NCI-H1105 (cell line): ENCODE measurements at places on chromosomes 16 and 17.
A peak's percentile ranks its signal among the peaks of the same experiment; 100 is the strongest.

DNA sequence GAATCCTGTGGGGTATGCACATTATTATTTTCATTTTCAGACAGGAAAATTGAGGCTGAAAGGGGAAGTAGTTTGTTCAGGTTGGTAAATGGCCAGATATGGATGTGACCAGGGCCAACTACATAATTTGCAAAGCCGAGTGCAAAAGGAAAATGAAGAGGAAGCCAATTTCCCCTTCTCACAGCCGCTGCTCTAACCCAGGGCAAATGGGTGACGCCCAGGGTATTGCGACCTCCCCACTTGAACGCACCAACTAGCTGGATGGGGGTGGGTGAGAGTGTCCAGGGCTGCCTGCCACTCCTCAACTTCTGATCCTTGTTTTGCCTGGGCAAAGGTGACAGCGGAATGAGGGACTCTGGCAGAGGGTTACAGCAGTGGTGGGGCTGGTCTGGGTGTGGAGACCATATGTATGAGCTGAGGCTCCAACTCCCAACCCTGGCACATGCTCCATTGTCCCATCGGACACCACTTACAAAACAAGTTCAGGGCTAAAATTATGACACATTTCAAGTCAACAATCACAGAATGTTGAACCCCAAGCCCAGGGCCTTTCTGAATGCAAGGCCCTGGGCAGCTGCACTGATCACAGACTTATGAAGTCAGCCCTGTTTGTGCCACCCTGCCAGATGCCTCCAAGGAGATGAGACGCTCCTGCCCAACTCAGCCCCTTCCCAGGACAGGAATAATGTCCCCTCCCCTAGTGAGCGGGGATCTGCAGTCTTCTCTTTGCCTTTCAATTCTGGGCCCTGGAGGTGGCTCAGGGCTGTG is 1.7 kb downstream of the ANKRD40CL start:
- no peak for DNase-seq

- DNase-seq, result no peak
Observed at GRCh38 chr17:16938031-16938430, 33.9 kb downstream of the TNFRSF13B start.

GRCh38 chr16:88844419-88845036 is 12.2 kb downstream of the GALNS start:
- DNase-seq, result no peak

GRCh38 chr17:48294806-48295361 is 135.1 kb downstream of the SKAP1 start:
- no peak for DNase-seq

DNA sequence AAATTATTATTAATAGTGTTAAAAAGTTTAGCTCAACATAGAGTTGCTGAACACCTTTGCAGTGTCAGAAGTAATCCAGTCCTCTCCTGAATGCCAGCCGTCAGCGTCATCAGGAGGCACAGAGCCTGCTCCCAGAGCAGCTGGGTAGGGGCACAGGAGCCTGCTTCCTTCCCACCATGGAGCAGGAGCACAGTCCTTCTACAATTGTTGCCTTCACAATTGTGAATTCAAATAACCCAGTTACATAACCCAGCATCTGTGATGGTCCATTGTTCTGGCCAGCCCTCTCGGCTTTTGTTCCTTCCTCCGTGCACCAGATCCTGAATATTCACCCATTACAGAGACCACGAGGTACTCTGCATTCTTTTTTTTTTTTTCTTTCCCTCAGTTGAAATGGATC is 393.9 kb upstream of the MAF start:
- no peak for DNase-seq

GRCh38 chr16:68387301-68387700 is 61.0 kb downstream of the SMPD3 start:
- DNase-seq, result no peak

DNA sequence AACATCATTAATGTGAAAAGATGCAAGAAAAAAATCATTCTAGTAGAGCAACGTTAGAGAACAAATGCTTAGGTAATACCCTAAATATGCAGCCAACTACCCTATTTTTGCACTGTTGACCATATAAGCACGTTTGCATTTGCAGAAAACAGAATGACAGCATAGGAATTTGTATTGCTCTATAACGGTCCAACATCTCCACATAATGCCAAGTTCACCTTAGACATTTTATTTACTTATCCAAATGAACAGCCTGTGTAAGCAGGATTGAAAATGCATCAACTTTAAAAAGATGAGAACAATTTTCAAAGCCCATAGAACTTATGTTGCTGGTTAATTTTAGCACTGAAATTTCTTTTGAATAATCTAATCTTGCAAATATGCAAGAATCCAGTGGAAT is 19.1 kb upstream of the RSL1D1 start:
- no peak for DNase-seq

DNA sequence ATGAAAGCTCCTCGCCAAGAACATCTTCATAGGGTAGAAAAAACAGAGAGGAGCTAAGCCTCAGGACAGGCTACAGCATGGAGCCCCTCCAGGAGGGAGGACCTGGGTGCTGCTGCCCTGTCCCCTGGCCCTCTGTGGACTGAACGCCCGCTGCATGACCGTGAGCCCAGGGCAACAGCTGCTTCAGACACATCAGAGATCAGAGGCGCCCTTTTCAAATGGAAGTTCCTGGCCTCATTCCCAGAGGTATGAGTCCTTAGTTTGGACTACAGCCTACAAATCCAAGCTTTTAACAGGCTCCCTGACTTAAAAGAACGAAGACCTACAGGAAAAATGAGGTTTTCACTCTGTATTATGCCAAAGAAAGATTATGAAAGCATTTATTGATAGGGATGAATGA is 48.5 kb downstream of the ZNF18 start:
- DNase-seq, result no peak

- no peak for DNase-seq
Observed at GRCh38 chr17:80055597-80055996, 19.2 kb downstream of the CCDC40 start.

DNA sequence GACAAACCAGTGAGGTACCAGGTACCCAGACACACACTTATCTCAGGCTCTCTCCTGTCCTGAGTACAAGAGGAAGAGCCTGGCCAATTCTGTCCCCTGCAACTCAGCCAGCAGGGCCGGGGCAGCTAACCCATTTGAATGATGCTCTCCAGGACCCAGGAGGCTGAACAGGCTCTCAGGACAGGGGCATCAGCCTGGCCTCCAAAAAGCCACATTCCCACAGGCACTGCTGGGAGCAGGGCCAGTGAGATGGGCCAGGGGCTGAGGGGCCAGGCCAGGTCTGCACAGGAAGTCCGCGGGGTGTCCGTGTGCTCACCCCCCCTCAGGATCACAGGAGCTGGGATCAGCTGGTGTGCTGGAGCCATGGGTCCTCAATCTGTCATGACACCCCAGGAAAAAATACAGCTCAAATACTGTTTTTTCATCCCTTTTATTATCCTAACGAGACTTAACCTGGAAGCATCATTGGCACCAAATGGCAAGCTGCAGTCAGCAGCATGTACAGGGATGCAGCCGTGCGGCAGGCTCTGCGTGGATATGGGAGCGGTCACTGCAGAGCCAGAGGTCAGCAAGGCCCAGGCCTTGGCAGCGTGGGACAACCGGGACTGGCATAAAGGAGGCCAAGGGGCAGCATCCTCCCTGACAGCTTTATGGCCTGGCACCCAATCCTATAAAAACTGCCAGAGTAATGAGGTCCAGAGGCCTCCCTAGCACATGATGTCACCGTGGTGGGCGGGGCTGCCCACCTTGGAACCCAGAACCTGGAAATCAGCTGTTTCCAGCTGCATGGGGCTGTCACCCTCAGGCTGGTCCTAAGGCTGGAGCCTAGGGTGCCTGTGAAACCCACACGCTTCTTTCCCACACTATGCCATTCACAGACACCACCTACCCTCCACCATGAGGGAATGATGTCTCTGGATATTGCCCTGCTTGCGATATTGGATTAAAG is 276.7 kb downstream of the C16orf95 start:
- no peak for DNase-seq

- no peak for DNase-seq
Observed at GRCh38 chr17:72474719-72475477, 354.1 kb downstream of the SOX9 start.

DNA sequence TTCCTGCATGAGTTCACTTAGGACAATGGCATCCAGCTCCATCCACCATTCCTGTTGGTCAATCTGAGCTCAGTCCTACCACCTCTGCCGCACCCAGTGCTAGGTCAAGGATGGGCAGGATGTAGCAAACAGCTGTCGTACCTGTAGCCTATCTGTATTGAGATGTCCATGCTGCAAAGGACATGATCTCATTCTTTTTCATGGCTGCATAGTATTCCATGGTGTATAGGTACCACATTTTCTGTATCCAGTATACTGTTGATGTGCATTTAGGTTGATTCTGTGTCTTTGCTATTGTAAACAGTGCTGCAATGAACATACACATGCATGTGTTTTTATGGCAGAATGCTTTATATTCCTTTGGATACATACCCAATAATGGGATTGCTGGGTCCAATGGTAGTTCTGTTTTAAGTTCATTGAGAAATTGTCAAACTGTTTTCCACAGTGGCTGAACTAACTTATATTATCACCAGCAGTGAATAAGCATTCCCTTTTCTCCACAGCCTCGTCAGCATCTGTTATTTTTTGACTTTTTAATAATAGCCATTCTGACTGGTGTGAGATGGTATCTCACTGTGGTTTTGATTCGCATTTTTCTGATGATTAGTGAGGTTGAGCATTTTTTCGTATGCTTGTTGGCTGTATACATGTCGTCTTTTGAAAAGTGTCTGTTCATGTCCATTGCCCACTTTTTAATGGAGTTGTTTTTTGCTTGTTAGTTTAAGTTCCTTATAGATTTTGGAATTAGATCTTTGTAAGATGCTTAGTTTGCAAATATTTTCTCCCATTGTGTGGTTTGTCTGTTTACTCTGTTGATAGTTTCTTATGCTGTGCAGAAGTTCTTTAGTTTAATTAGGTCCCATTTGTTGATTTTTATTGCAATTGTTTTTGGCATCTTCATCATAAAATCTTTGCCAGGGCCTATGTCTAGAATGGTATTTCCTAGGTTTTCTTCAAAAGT is 7.2 kb upstream of the MRTFB start:
- no peak for DNase-seq

DNA sequence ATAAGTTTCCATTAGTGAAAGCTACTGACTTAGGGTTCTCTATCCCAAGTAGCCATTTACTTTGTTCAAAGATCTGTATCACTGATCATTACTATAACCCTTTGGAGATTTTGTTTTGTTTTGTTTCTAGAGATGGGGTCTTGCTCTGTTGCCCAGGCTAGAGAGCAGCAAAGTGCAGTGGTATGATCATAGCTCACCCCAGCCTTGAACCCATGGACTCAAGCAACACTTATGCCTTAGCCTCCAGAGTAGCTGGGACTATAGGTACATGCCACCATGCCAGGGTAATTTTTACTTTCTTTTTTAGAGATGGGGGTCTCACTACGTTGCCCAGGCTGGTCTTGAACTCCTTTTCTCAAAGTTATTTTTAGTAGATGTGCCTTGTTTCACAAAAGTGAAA is 154.7 kb downstream of the KCNJ2 start:
- DNase-seq, result no peak

- no peak for DNase-seq
Observed at GRCh38 chr17:63544467-63545301, 5.6 kb upstream of the DCAF7 start.

- no peak for DNase-seq
Observed at GRCh38 chr17:82342361-82343079, 9.0 kb upstream of the SECTM1 start.

- DNase-seq, result no peak
Observed at GRCh38 chr17:69834494-69834893, 240.5 kb upstream of the KCNJ16 start.

DNA sequence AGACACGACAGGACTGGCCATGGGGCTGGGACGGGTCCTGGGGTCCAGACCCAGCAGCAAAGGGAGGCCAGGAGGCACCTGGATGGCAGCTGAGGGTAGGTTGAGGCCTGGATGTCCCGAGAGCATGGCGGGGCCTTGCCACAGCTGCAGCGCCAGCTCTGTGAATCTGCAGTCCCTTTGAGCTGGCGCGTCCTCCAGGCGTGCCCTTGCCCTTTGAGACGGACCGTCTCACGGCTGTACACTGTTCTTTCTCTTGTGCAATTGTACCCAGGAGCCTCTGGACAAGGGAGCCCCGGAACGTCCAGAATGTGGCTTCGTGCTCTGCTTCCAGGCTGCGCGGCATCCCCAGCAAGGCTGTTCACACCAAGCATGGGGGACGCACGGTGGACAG is 69.5 kb upstream of the CIBAR2 start:
- DNase-seq, result no peak

DNA sequence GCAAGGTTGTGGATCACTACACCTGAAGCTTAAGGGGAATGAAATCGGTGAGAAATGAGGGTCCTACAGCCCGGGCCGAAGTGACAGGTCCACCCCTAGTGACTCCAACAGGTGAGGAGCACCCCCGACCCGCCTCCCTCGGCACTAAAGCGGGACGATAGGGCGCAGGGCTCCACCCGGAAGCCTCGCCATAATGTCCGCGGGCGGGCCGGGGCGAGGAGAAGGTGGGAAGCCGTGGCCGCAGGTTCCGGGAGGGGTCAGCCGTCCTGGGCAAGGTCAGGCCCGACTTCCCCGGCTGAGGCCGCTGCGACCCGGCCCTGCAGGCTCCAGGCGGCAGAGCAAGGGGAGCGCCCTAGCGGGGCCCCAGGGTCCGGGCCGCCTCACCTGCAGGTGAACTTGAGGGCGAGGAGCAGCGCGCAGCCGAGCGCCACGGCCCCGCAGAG is 543 bp downstream of the TXNDC11 start:
- no peak for DNase-seq

DNA sequence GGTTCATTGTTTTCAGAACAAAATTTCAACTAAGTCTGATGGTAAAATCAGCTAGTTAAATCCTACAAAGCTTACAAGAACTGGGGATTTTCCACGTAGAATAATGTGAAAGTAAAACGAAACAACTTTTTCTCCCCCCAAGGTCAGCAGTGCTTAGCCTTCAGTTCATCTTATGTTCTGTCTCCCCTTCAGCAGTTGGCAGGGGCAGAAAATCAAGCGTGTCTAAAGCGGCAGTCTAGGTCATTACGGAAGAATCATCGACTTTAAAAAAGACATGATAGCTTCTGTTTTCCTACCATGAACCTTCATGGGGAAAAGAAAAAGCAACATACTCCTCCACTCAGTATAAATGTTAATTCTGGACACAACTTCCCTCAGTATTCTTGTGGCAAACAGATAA is 50.7 kb downstream of the GNA13 start:
- DNase-seq, result no peak

- DNase-seq, result no peak
Observed at GRCh38 chr16:2611499-2611862, 70.8 kb upstream of the KCTD5 start.

GRCh38 chr16:89600956-89601355 is 12.5 kb upstream of the DPEP1 start:
- DNase-seq, result no peak

GRCh38 chr16:84520725-84521496 is 16.5 kb upstream of the MEAK7 start:
- DNase-seq, result peak; percentile 97

DNA sequence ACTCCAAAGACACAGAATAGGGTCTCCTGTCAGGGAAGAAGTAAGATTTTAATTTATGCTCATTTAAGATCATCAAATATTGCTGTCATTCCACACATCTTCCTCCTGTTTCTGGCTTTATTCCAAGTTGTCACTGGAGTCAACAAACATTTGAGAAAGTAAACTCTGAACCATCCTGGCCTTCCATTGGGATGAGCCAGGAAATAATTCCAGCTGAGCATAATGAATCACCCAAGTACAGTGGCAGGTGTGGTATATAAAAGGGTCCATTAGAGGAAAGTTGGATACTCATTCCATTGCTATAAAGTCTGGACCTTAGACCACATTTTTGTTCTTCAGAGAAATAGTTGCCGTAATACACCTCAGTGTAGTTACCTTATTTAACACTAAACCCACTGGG is 246.1 kb downstream of the SLC39A11 start:
- no peak for DNase-seq
